ENCODE measurements at places on chromosomes 6 and 20. TPM values are rescaled to one million over a fixed set of nuclear protein-coding genes. Genes with fewer than 3 reads are reported as not detected.

DNA sequence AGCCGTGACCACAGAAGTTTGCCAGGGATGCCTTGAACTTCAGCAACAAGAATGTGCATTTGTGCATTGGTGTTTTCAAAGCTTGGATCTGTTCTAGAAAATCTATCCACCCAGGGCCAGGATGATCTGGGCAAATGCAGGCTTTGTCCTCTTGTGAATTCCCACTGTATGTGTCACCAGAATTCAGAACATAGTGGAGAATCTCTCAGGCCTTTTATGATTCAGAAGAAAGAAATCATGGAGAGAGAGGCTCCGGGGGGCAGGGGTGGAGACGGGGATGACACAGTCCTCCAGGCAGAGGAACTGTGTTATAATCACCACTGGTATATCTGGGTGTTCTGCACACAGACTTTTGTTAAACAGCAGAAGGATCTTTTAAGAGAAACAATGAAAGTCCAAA is 304.1 kb downstream of the CDH4 start:
- H3K27me3 ChIP-seq, result peaks cover 6% of the 10 kb centered on the region
- H3K4me1 ChIP-seq, result no peaks in the 10 kb centered on the region
- no peaks in the 10 kb centered on the region for H3K36me3 ChIP-seq

DNA sequence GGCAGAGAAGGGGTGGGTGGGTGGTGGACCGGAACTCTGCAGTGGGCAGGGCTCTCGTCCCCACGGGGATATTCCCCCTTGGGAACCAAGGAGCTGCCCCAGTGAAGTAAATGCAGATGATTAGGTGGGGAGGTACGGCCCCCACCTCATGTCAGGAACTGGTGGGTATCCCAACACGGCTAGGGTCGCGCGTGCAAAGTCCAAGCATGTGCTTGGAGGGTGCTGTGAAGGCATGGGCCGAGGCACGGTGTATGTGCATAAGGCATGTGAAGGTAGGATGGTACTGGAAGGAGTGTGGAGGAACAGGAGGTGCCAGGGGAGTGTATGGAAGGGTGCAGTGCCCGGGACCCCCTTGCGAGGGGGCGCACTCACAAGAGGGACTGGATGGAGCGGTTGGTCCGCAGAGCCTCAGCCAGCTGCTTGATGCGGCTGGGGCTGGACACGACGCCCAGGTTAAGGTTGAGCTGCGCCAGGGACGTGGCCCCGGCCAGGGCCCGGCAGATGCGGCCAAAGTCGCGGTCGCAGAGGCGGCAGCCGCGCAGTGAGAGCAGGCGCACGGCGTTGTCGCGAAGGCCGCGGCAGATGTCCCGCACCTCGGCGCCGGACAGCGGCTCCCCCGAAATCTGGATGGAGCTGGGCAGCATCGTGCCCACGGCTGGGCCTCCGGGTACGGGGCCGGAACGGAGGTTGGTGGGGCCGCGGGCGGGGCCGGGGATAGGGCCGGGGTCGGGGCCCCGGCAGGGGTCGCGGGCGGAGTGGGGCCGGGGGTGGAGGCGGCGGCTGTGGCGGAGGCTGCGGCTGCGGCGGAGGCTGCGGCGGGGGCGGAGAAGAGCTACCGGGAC is 783 bp downstream of the LRRC73 start:
- peaks cover 8% of the 10 kb centered on the region for H3K4me1 ChIP-seq
- H3K27me3 ChIP-seq, result peaks cover 21% of the 10 kb centered on the region

DNA sequence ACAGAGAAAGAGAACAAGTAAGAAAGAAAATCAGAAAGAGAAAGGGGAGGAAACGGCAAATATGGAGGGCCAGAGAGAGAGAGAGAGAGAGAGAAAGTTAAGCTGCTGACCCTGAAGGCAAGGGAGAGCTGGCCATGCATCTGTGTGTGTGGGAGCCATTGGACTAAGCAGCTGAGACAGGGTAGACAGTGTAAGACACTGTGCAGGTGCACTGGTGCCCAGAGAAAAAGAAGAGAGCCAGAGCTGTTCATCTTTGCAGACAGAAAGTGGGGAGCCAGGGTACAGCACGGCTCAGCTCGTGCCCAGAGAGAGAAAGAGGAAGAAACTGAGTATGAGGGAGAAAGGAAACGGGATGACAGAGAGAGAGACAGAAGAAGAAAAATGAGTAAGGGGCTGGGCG is 24.2 kb upstream of the ZNF318 start:
- H3K27ac ChIP-seq, result no peak overlapping the region
- H3K36me3 ChIP-seq, result no peaks in the 10 kb centered on the region
- peaks cover 36% of the 10 kb centered on the region for H3K27me3 ChIP-seq

DNA sequence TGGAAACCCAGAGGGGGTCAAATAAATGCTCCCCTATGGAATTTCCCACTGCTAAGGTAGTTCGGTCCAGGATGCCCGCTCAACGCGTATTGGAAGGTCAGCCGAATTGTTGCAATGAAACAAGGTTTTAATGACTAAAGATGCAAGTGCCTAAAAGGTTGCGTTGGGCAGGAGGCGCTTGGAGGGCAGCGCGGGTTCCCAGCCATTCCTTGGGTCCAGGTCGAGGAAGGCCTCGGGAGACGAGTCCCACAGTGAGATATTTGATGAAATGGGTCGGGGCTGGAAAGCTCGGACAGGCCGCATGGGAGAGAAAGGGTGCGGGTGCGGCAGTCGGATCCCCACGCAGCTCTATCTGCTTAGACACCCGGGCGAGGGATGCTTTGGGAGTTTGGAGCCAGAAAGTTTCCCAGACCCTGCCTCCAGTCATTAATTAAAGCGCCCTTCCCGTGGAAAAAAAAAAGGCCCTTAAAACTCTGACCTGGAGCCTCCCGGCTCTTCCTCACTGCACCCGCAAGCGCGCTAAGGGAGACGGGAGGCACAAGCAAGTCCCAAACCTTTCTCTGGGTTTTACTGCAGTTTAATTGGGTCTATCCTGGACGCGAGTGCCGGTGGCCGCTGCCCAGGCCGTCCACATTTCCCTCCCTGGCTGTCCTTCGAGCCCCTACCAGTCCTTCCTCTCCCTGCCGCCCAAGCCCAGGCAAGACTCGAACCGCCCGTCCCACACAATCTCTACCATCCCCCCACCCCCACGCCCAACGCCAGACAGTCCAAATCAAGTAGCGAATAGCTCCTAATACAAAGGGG is 24.2 kb downstream of the TFAP2A start:
- H3K4me1 ChIP-seq, result peaks cover 4% of the 10 kb centered on the region
- no peak overlapping the region for H3K27ac ChIP-seq
- peaks cover 8% of the 10 kb centered on the region for H3K36me3 ChIP-seq
- peaks cover 99% of the 10 kb centered on the region for H3K27me3 ChIP-seq

- no peak overlapping the region for H3K27ac ChIP-seq
- no peak for DNase-seq
- H3K4me3 ChIP-seq, result no peak overlapping the region
- peaks cover 18% of the 10 kb centered on the region for H3K36me3 ChIP-seq
- no peaks in the 10 kb centered on the region for H3K4me1 ChIP-seq
Observed at GRCh38 chr20:37804584-37805566, 98.1 kb upstream of the VSTM2L start.

- DNase-seq, result no peak
- H3K27ac ChIP-seq, result no peak overlapping the region
- H3K27me3 ChIP-seq, result no peaks in the 10 kb centered on the region
- H3K36me3 ChIP-seq, result peaks cover 26% of the 10 kb centered on the region
- H3K4me3 ChIP-seq, result no peak overlapping the region
Observed at GRCh38 chr6:33779290-33779689, 9.6 kb downstream of the LEMD2 start.

GRCh38 chr6:127952831-127953230 is 52.0 kb upstream of the THEMIS start:
- H3K4me1 ChIP-seq, result peaks cover 55% of the 10 kb centered on the region
- DNase-seq, result no peak
- H3K27me3 ChIP-seq, result no peaks in the 10 kb centered on the region
- peaks cover 17% of the 10 kb centered on the region for H3K36me3 ChIP-seq
- no peak overlapping the region for H3K4me3 ChIP-seq
- peak overlapping the region; percentile 69 for H3K27ac ChIP-seq

- H3K4me3 ChIP-seq, result no peak overlapping the region
- no peak for DNase-seq
- H3K4me1 ChIP-seq, result peaks cover 88% of the 10 kb centered on the region
- H3K36me3 ChIP-seq, result peaks cover 52% of the 10 kb centered on the region
Observed at GRCh38 chr6:503610-504362, 112.2 kb downstream of the IRF4 start.

- no peak overlapping the region for H3K4me3 ChIP-seq
- H3K36me3 ChIP-seq, result peaks cover 12% of the 10 kb centered on the region
- no peak overlapping the region for H3K27ac ChIP-seq
- H3K27me3 ChIP-seq, result no peaks in the 10 kb centered on the region
- H3K4me1 ChIP-seq, result no peaks in the 10 kb centered on the region
Observed at GRCh38 chr6:169627736-169628607, 73.9 kb downstream of the WDR27 start.

GRCh38 chr6:88741939-88742338 is 221.5 kb downstream of the RNGTT start:
- H3K27ac ChIP-seq, result no peak overlapping the region
- no peak overlapping the region for H3K4me3 ChIP-seq
- peaks cover 2% of the 10 kb centered on the region for H3K4me1 ChIP-seq
- peaks cover 30% of the 10 kb centered on the region for H3K36me3 ChIP-seq
- H3K27me3 ChIP-seq, result no peaks in the 10 kb centered on the region

- H3K4me1 ChIP-seq, result peaks cover 6% of the 10 kb centered on the region
- no peaks in the 10 kb centered on the region for H3K36me3 ChIP-seq
- peaks cover 21% of the 10 kb centered on the region for H3K27me3 ChIP-seq
- no peak for DNase-seq
- H3K4me3 ChIP-seq, result no peak overlapping the region
Observed at GRCh38 chr20:1182106-1182505, 2.7 kb downstream of the TMEM74B start.

GRCh38 chr6:90362318-90362717 is 65.7 kb upstream of the BACH2 start:
- no peaks in the 10 kb centered on the region for H3K36me3 ChIP-seq
- DNase-seq, result no peak
- H3K4me3 ChIP-seq, result no peak overlapping the region
- peaks cover 10% of the 10 kb centered on the region for H3K4me1 ChIP-seq
- no peaks in the 10 kb centered on the region for H3K27me3 ChIP-seq
- H3K27ac ChIP-seq, result no peak overlapping the region

DNA sequence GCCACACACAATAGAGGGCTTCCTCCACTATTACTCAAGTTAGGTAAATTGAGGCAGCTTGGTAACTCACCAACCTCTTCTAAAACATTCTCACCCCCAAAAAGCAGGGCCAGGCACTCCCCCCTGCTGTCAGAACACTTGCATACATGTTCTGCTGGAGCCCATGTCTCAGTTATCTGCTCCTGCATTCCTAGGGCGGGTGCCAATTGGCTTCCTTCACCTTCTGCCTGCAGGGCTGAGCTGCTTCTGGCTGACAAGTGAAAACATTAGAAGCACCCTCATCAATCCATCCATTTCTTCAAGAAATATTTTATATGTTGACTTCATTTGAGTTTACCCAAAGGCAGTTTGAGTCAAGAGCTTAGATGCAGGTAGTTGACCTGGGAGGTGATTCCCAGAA is 4.5 kb upstream of the ENTPD6 start:
- no peaks in the 10 kb centered on the region for H3K36me3 ChIP-seq
- H3K4me3 ChIP-seq, result no peak overlapping the region
- H3K4me1 ChIP-seq, result no peaks in the 10 kb centered on the region
- H3K27ac ChIP-seq, result no peak overlapping the region
- no peak for DNase-seq

DNA sequence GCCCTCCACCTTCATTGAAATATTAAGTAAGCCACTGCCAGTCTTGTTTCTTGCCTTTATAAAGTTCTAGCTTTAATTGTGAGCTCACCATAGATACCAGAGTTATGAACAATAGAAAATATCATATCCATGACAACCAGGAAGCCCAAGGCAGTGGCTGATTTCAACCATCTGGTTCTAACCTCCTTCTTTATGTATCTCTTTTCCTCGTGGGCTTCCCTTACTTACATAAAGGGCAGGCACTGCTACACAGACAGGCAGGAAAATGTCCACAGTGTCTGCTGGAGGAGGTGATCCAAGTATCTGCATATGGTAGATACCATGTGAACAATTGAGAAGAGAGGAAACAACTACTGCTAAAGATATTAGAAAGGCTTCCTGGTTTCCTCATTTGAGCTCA is 65.2 kb upstream of the PRND start:
- no peak overlapping the region for H3K4me3 ChIP-seq
- peaks cover 7% of the 10 kb centered on the region for H3K36me3 ChIP-seq
- no peak overlapping the region for H3K27ac ChIP-seq
- H3K27me3 ChIP-seq, result peaks cover 7% of the 10 kb centered on the region
- H3K4me1 ChIP-seq, result peaks cover 8% of the 10 kb centered on the region
- DNase-seq, result no peak

Gene MAS1
- not detected for total RNA-seq

Gene NKX2-4
- not detected for total RNA-seq

- H3K36me3 ChIP-seq, result peaks cover 8% of the 10 kb centered on the region
- peaks cover 2% of the 10 kb centered on the region for H3K4me1 ChIP-seq
- H3K27me3 ChIP-seq, result peaks cover 25% of the 10 kb centered on the region
- DNase-seq, result no peak
- H3K4me3 ChIP-seq, result no peak overlapping the region
- no peak overlapping the region for H3K27ac ChIP-seq
Observed at GRCh38 chr6:3601570-3601969, 144.7 kb upstream of the SLC22A23 start.

- H3K4me1 ChIP-seq, result no peaks in the 10 kb centered on the region
- H3K36me3 ChIP-seq, result peaks cover 10% of the 10 kb centered on the region
- no peak overlapping the region for H3K4me3 ChIP-seq
- H3K27me3 ChIP-seq, result no peaks in the 10 kb centered on the region
- no peak for DNase-seq
- no peak overlapping the region for H3K27ac ChIP-seq
Observed at GRCh38 chr6:157203312-157203744, 120.0 kb downstream of the TMEM242 start.

GRCh38 chr6:100726666-100727065 is 154.5 kb downstream of the ASCC3 start:
- H3K4me1 ChIP-seq, result peaks cover 2% of the 10 kb centered on the region
- H3K27ac ChIP-seq, result no peak overlapping the region
- H3K36me3 ChIP-seq, result peaks cover 23% of the 10 kb centered on the region
- no peaks in the 10 kb centered on the region for H3K27me3 ChIP-seq
- no peak for DNase-seq
- no peak overlapping the region for H3K4me3 ChIP-seq

DNA sequence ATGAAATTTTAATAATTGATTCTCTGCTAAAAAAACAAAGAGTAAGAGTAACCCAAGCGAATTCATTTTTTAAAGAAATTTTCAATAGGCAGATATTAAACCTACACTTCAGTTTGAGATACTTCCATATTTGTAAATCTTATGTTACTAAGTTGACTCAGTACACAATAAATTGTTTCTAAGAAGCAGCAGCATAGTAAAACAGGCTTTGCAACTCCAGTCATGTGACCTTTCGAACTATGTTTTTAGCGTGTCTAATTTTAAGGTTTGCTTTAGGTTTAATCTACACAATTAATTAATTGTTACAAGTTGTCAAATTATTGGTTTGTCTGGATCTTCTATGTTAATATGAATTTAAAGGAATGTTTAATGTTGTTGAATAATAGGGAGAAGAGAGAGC is 708.9 kb upstream of the CITED2 start:
- no peaks in the 10 kb centered on the region for H3K4me1 ChIP-seq
- H3K27ac ChIP-seq, result no peak overlapping the region
- H3K27me3 ChIP-seq, result no peaks in the 10 kb centered on the region
- H3K36me3 ChIP-seq, result no peaks in the 10 kb centered on the region

- no peaks in the 10 kb centered on the region for H3K36me3 ChIP-seq
- H3K4me1 ChIP-seq, result no peaks in the 10 kb centered on the region
- H3K27me3 ChIP-seq, result peaks cover 3% of the 10 kb centered on the region
Observed at GRCh38 chr6:148943451-148943850, 196.6 kb downstream of the UST start.

Measured in activated naive CD8-positive, alpha-beta T cell treated with anti-CD3 and anti-CD28 coated beads for 36 hours (primary cell).